ENCODE measurements at places on chromosomes 1 and 21.

GRCh38 chr1:152996633-152997400 is 4.7 kb upstream of the SPRR3 start:
- no peak for DNase-seq

- no peak for DNase-seq
Observed at GRCh38 chr21:43817157-43818086, 28.0 kb downstream of the RRP1 start.

GRCh38 chr1:157856538-157856937 is 14.9 kb upstream of the CD5L start:
- no peak for DNase-seq

GRCh38 chr1:173082913-173083312 is 32.2 kb upstream of the TNFSF18 start:
- DNase-seq: no peak

DNA sequence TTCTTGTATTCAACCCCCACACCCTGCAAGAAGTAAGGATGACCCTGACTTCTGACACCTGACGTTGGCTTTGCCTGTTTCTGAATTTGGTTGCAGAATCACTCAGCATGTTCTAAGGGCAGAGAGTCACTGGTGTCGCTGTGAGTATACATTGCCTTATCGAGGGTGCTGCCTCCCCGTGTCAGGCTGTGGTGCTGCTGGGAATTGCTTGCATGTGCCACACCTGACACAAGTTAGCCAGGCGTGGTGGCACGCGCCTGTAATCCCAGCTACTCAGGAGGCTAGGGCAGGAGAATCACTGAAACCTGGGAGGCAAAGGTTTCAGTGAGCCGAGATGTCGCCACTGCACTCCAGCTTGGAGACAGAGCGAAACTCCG is 45.9 kb downstream of the WDR4 start:
- peak; percentile 55 for DNase-seq

- peak; percentile 53 for DNase-seq
Observed at GRCh38 chr1:12604114-12604874, 13.7 kb downstream of the DHRS3 start.

- DNase-seq: no peak
Observed at GRCh38 chr1:2237773-2238172, 9.7 kb downstream of the SKI start.

DNA sequence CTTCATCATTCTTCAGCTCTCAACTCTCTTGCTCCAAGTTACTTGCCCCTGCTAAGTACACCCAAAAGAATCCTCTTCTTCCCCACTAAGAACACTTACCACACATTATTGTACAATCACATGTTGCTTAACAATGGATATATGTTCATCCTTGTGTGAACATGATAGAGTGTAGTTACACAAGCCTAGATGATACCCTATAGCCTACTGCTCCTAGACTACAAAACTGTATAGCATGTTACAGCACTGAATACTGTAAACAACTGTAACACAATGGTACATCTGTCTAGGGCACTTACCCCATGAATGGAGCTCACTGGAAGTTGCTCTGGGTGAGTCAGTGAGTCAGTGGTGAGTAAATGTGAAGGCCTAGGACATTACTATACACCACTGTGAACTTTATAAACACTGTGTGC is 77.4 kb downstream of the RERE start:
- DNase-seq: no peak

DNA sequence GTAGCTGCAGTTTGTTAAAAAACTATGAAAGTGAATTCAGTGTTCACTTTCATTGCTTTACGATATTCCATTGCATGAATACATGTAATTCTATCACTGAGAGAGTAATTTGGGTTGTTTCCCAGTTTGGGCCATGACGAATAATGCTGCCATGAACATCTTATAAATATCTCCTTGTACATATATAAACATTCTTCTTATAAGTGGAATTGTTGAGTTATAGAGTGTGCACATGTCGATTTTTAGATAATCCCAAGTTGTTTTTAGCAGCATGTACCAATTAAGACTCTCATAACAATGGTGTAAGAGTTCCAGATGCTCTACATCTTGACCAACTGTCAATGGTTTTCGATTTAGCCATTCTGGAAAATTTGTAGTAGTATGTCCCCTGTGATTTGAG is 40.9 kb downstream of the ALG6 start:
- no peak for DNase-seq

DNA sequence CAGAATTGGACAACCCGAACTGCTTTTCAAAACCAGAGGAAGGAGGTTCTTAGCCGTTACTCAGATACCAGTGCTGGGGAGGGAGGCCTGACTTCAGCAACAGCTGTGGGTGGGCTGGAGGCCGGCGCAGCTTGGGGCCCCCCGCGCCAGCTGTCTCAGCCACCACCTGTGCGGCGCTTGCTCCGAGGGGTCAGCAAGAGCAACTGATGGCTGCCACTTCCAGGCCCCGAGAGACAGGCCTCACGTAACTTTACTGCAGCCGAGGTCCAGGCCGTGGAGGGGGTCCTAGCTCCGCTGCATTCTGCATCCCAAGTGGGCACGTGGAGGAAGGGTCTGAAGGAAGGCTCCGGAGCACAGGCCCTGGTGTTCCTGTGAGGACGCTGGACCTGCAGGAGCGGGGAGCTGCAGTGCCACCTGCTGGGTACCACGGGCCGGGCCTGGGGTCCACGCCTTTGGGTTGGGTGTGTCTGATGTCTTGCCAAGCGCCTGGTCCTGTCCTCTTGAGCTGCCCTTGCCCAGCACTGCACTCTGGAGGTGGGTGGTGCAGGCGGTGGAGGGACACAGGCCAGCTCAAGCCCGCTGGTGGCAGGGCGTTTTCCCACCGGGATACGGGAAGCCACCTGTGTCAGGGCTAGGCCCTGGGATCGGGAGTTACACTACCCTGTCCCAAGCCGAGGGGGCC is 9.8 kb downstream of the THAP3 start:
- peak; percentile 43 for DNase-seq

DNA sequence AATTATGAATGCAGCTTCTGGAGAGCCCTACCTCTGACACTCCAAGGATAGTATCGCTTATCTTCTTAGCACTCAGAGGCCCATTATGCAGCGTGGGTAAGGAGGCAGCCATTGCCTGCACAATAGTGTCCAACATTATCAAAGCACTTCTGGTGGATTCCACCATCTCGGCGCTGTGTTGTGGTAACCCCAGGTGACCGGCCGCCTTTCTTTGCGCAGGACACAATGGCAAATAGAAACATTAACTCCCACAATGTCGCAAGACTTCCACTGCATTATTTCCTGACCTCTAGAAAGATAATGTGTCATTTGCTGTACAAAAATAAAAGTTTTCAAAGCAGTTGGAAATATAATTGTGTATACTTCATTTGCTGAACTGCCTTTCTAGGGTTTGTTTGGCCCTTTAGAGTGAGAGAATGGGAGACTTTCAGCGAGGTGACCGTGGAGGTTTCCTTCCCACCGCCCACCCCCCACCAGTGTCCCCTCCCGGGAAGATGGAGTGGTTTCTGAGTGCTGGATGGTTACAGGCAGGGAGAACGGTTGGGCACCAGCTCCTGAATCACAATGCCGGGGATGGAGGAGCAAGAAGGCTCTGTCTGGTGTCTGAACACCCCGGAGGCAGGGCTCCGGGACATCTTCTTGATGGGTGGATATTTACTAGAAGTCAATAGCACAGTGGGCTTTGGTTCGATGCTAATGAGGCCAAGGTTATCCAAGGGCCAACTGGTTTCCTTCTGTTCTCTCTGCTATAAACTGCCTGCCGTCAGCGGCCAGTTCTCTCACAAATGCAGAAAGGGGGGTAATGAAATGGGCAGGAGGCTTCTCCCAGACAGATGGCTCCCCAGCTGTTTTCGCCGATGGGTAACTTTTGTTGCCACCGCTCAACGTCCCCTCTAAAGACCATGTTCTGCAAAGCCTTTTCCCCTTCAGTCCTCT is 215.4 kb upstream of the PROX1 start:
- DNase-seq: no peak

DNA sequence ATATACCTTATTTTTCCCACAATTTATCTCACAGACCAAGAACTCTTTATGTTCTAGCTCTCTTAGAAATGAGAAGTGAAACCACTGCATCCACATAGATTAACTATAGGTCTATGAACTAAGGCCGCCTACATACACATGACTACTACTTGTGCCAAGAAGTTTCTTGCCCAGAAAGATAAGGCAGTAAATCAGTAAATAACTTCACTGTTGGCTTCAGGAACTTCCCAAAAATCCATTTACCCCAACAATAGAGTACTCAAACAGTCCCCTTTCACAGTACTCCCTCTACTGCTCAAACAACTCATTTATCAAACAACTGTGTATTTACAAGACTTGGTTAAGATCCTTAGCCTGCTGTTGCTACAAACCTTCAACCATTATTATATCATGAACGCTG is 96.5 kb downstream of the NME7 start:
- DNase-seq: no peak

- DNase-seq: no peak
Observed at GRCh38 chr1:180945551-180945950, 32.9 kb downstream of the KIAA1614 start.

DNA sequence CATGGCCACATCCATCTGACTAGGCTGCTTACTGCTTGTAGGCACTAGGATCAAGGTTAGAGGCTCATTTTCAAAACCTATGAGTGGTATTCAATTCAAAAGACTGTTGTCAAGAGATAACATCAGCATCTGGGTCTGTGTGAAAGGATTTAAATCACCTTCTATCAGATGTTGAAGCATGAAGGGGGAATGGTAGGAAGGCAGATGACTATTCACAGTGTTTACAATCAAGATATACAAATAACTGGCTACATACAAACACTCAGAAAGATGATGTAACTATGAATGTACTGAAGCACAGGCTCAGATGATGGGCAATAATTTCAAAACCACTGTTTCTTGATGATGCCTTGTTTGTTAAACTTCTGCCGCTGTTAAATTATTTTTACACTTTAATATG is 249.2 kb downstream of the SLC45A1 start:
- no peak for DNase-seq

DNA sequence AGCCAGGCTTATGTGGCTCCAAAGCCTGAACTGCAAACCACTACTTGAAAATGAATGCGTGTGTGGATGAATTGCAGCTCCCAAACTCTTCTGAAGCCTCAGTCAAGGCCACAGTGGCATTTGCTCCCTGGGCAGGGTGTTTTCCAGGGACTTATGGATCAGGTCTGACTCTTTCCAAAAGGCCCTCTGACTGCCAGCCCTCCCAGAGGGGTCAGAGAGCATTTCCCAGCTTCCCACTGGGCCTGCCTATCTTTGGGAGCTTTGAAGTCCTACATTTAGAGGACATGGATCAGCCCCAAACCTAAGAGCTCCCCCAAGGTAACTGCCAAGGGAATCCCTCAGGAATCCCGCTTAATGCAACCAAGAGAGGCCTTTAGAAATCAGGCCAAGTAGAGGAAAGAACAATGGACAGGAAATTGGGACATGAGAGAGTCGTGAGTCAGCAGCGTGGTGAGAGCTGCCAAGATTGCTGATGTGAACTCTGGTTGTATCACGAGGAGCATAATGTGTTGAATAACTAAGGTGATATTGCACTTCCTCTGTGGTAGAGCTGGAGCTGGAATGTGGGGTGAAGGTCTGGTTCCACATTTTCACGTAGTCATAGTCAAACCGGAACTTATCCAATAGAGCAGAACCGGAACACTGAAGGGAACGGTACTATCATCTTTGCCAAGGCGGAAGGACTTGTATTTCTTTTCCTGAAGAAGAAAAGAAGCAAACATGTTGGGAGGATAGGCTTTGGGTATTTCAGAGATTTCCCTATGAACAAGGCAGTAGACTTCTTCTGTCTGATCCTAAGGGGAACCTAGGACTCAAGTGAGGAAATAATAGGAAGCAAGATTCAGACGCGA is 99.4 kb upstream of the JUN start:
- no peak for DNase-seq

DNA sequence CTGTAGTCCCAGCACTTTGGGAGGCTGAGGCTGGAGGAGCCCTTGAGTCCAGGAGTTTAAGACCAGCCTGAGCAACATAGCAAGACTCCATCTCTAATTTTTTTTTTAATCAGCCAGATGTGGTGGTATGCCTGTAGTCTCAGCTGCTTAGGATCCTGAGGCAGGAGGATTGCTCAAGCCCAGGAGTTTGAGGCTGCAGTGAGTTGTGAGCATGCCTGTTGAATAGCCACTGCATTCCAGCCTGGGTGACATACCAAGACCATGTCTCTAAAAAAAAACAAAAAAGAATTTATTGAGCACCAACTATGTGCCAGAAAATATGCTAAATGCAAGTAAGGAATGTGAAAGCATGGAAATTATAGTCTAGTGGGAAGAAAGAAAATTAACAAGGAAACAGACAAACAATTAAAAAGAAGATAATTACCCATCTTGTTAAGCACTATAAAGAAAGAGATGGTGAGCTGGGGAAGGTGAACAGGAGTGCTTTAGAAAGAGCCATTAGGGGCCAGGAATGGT is 104.0 kb upstream of the ZNF678 start:
- no peak for DNase-seq

DNA sequence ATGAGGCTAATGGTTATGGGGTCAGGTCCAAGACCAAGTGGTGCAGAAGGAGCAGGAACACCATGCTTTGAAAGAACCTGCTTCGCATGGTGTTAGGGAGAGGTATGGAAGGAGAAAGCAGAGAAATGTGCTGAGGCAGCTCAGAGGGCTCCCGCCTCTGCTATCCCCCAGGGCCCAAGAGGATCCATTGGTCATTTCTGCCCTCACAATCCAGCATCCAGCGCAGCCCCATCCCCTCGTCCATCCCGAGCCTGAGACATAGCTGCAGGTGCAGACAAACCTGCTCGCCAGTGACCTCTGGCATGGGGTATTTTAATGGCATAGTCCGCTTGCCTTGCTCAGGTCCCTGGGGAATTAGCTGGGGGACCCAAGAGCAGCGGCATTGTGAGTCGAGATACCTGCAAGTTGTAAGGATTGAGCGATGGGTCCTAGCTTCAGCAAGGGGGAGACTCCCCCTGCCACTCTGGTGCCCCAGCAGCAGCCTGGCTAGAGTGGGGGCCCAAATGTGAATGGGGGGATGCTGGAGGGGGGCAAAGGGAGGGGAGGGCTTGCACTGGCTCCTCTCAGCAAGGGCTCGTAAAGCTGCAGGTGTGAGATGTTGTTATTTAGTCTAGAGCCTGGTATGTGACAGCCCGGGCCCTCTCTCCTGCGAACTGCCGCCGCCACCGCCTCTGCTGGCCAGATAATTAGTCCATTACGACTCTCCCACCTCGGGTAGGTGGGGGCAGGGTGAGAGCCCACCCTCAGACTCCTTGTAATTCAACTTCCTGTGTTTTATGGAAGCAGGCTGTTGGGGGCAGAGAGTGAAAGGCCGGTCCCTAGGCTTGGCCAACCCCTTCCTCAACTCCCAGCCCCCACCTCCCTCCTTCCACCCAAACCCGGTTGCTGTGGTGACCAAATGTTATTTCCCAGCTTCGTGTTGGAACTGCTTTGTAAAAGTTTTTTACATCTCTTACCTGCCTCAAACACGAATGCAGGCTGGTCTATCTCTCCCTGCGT is 118.8 kb downstream of the RNF220 start:
- no peak for DNase-seq

DNA sequence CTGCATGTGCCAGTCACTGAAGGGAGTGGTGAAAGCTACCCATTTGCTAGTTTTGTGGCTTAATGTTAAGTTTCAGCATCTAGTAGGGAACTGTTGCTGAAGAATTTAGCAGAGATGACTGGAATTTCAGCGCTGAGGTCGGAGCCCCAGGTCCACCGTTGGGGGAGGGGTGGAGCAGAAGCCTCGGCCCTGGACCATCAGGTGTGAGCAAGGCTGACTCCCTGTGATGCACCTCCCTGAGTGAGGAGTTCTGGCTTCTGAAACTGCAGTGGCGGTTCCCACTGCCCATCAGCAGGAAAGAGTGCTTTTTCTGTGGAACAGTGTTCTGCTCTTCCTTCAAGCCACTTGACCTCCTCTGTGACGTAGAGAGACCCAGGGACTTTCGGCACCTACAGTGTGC is 1.3 kb downstream of the NOS1AP start:
- DNase-seq: no peak
